ENCODE measurements at places on chromosomes 1 and 21.
A peak's percentile ranks its signal among the peaks of the same experiment; 100 is the strongest.

GRCh38 chr1:207470927-207471326, 16.8 kb downstream of the CR2 start:
- no peak for DNase-seq

GRCh38 chr1:33975961-33976360, 112.1 kb downstream of the HMGB4 start:
- no peak for DNase-seq

- DNase-seq, result no peak
Measured at GRCh38 chr1:36835696-36836095, 198.6 kb downstream of the GRIK3 start.

DNA sequence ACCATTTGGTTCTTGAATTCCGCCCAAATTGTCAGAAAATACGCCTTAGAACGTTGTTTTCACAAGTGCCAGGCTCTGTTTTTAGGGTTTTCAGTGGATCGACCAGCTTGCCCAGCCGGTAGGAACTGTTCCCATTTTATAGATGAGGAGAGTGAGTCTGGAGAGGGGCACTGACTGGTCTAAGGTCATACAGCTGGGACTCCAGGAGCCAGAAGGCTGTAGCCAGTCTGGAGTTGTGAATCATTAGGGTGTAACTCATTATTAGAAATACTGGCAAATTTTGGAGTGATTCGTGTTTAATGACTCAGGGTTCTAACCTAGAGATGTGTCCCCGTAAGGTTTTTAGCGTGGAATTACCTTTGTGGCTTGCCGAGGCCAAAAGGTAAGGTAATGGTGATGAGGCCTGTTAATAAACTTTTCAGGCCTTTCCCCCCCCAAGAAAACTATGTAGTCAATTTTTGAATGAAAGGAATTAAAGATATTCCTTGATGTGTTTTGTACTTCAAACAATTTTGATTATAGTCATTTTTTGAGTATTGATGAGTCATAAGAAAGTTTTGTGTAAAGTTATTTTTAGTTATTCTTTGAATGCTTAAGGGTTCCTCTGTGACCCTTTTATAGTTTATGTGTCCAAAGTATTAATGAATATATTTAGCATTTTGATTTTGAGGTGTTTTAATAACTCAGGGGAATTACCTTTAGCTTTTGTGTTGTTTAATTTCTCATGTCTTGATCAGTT, 2.1 kb downstream of the DYRK1A start:
- no peak for DNase-seq

DNA sequence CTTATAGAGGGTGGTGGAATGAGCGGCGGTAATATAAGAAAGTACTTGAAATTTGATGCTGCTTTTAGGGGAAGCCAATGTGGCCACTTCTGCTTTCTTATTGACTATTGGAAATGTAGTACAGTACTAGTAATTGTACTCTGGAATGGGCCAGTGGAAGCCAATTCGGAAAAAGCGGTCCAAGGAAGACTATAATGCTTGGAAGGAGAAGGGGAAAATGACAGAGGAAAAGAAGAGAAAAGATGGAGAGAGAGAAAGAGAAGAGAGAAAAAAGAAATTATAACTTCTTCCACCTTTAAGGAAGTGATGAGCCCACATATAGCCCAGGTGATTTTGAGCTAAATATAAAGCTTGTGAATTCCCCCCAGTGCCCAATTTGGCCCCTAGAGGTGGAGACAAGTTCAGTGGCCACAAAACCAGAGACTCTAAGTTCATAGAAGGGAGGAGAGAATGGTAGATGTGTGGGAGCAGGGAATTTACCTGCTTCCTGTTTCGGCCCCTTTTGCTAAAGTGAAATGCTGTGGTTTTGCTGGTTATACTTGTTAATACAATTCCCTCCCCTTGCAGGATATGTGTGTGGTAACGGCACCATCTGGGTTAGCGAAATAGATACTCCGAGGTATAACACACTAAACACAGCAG, 35.7 kb upstream of the DUSP10 start:
- DNase-seq, result no peak

- DNase-seq, result no peak
Measured at GRCh38 chr1:242639104-242639503, 114.6 kb upstream of the PLD5 start.

GRCh38 chr1:58231204-58231603, 315.3 kb downstream of the OMA1 start:
- no peak for DNase-seq

GRCh38 chr1:246219508-246220030, 287.5 kb downstream of the SMYD3 start:
- DNase-seq, result no peak

GRCh38 chr1:205588636-205589035, 43.2 kb downstream of the ELK4 start:
- DNase-seq, result peak; percentile 58

- no peak for DNase-seq
Measured at GRCh38 chr1:85576266-85576641, 4.3 kb upstream of the CCN1 start.

- DNase-seq, result no peak
Measured at GRCh38 chr1:54610601-54611580, 12.4 kb downstream of the FAM151A start.

DNA sequence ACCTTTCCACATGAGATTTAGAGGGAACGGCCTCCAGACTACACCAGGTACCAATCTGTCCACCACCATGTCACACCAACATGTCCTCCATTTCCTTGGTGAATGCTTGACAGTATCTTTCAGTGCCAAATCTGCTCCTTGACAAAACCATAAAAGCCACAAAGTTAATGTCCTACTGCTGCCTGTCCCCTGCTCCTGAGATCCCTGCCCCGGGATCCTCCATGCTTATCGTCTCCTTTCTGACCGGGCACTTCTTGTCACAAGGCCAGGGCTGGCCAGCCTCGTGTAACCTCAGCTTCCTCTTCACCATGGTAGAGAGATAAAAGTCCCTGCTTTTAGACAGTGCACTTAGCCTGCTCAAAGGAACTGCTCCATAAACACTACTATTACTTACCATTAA, 136.2 kb downstream of the NAV1 start:
- DNase-seq, result no peak

DNA sequence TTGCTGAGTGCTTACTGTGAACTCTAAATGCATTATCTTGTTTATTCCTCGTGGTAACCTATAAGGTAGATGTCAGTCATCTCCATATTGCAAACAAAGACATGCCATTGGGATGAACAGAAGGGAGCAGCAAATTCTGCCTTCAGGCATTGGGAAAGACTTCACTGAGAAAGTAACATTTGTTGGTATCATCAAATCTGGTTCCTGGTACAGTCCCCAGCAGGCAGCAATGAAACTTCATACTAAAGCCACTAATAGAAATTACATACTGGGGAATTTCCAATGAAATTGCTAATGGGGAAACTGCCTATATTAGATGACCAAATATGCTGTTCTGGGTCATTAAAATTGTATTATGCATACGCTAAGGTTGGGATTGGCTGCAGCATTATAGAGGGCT, 47.3 kb upstream of the ST6GALNAC5 start:
- no peak for DNase-seq

DNA sequence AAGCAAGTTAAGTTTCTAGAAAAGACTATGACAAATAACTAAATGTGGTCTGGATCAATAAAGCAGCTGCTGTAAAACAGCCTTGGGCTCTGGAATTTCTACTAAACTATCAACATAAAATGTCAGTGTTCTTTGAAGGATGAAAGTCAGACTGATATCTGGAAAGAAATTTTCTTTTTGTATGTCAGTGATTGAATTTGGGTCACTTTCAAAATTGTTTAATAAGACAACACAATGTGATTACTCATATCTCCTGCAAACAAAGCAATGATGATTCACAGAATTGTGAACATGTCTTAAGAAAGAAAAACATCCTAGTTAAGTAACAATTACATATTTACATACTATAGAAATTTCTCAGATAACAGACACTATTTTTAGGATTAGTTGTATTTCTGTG, 826.4 kb downstream of the PLA2G4A start:
- no peak for DNase-seq

DNA sequence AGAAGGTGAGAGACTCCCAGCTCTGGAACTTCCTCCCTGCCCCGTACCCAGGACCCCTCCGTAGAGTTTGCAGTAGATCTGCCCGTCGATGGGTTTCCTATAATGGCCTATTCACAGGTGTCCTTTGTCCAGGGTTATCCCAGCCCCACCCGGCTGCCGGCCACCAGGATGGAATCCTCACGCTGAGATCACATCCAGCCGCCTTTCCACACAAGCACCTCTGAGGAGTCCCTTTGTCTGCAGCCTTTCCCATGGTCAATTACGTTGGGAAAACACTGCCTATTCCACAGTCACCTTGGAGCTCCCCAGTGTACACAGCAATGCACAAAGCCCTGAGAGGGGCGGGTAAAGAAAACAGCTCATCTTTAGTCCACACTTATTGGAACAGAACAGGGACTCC, 190.0 kb upstream of the EDN2 start:
- no peak for DNase-seq

GRCh38 chr1:185463011-185463410, 146.0 kb upstream of the IVNS1ABP start:
- no peak for DNase-seq

DNA sequence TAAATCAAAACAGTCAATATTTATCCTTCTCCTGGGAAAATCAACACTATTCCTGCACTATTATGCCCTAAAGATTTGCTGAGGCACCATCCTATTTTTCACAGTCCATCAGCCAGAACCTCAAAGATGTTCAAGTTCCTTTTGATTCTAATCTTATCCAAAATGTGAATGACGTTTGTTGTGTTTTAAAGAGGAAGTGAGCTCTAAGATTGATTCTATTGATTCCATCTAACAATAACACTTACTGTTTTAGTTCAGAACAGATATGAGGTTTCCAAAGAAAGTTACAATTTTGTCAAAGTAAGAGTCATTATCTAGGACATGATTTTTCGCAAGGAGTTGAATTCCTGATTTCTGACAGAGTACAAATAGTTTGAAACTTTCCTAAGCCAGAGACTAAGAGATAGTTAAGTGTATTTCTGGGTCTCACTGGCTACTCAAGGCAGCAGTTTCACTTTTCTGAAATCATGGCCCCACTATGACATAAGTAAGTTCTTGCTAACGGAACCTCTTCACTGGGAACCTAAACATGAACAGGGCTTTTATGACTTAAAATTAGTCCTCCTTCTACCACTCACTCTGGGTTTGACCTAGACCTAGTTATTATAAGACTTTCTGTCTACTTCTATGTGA, 84.7 kb downstream of the LHX9 start:
- no peak for DNase-seq

GRCh38 chr1:23593556-23594148, 34.4 kb upstream of the ID3 start:
- DNase-seq, result no peak

GRCh38 chr1:156627313-156627880, 8.2 kb downstream of the HAPLN2 start:
- DNase-seq, result no peak

DNA sequence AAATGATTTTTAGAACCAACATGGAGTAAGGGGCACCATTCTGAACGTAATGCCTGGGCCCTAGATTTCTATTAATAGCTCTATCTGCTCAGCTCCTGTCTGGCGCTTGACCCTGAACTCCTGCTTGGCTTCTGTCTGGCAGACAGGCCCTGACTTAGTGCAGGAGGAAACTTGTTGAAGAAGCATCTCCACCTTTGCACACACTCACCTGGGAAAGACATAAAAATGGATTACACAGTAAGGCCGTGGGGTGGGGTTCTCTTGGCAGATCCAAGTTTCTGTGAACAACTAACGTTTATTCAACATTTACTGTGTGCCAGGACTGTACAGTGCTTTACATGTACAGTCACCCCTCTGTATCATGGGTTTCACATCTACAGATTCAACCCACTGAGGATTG, 62.1 kb upstream of the CNIH3 start:
- no peak for DNase-seq

Data from activated CD8-positive, alpha-beta memory T cell treated with anti-CD3 and anti-CD28 coated beads for 24 hours (primary cell).